ENCODE measurements at places on chromosomes 13 and 19.

DNA sequence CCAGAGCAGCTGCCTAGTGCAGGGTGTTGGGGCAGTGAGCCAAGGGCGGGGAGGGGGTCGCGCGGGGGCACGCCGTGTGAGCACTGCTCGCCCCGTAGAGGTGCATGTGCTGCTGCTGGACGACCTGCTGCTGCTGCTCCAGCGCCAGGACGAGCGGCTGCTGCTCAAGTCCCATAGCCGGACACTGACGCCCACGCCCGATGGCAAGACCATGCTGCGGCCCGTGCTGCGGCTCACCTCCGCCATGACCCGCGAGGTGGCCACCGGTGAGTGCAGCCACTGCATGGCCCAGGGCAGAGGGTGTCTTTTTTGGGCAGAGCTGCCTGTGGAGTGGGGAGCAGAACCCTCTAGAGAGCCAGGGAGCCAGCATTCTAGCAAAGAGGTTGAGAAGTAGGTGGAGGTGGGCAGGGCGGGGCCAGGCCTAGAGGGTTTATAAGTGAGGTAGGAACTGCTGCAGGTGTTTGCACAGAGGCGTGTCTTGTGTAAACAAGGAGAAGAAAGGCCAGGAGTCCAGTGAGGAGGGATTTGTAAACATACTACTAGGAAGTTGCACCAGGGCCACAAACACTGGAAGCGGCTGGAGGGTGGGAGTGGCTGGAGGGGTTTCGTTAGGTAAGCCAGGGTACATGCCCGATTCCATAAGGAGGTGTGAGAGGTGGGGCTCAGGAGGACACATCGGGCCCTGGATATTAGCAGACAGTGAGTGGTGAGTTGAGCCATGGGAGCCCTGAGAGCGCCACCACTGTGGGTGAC lies 21.3 kb downstream of the ARHGEF1 start:
- DNase-seq = no peak

GRCh38 chr19:49553451-49554271 lies 25.9 kb downstream of the RCN3 start:
- DNase-seq = no peak

GRCh38 chr13:98419786-98420553 lies 156.9 kb downstream of the STK24 start:
- DNase-seq = no peak

DNA sequence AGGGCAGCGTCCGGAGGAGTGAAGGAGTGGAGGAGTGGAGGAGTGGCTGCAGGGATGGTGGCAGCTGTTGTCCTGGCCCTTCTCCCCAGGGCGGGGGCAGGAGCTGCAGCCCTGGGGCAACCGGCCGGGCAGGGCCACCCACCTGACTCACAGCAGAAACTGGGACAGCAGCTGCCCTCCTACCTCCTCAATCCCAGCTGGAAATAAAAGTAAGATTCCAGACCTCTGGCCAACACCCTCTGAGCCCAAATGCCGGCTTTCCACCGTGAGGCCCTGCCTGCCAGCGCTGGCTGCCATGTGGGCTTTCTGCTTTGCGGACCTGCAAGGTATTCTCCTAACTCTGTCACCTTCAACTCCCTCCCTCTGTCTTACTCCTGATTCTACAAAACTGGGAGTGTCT lies 3.3 kb upstream of the CLPP start:
- DNase-seq = no peak

- DNase-seq = no peak
These were observed 30.9 kb downstream of the RASA3 start for GRCh38 chr13:114101358-114102130.

- no peak for DNase-seq
These were observed 73.4 kb downstream of the RUBCNL start for GRCh38 chr13:46313432-46314257.

DNA sequence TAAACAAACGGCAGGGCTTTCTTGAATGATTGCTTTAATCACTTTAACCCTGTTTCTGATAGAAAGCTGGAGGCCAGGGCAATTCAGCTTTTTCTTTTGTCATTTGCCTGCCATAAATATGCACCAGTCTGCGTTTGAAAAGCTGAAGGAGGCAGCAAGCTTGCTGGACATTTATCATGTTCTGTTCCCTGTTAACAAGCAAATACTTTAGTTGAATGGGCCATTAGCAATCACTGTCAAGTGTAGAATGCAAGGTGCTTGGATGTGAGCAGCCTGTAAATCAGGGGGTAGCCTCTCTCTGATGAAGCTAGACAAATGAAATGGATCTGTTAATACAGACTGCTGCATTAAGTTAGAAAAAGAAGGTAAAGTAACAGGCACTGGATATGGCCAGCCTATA lies 7.6 kb downstream of the EFNB2 start:
- no peak for DNase-seq
